ENCODE measurements at places on chromosomes 6 and 20.
A peak's percentile ranks its signal among the peaks of the same experiment; 100 is the strongest.

DNA sequence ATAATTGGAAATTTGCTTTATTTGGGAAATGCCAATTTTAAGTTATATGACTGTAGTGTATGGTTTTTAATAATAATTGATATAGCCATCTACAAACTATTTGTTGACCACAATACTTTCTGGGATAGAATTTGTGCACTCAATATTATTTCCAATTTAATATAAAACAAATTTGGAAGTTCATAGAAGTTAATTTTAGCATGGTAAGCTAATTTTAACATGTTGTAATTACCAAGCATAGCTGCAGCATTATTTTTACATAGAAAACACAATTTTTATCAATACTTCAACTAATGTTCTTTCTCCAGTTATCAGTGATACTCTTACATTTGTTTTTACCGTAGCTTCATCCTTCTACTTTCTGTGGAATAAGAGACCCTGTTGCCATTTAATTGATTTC lies 100.8 kb downstream of the L3MBTL3 start:
- DNase-seq, result no peak

- no peak for DNase-seq
Measured at GRCh38 chr6:16470502-16471221, 232.3 kb downstream of the GMPR start.

DNA sequence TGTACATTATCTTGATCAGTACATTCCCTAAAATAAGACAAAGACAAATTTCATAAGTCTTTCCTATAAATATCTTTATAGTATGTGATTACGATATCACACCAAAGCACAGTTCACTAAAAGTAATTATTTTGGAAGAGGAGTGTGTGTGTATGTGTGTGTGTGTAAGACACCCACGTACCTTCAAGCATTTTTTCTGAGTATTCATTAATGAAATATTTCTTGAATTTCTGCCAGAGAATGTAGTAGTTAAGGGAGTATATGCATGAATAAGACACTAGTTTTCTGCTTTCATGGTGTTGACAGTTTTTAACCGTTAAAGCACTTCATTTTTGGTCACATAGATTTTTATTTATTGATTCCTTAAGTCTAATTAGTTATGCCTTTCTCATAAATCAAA lies 36.8 kb downstream of the MANEA start:
- peak; percentile 36 for DNase-seq

GRCh38 chr6:35297601-35298481 lies at the start of gene DEF6:
Gene DEF6, plus strand, starts transcription at chr6:35297818. Its CDS starts 39 bp downstream, at chr6:35297857.
- peak; percentile 82 for DNase-seq

DNA sequence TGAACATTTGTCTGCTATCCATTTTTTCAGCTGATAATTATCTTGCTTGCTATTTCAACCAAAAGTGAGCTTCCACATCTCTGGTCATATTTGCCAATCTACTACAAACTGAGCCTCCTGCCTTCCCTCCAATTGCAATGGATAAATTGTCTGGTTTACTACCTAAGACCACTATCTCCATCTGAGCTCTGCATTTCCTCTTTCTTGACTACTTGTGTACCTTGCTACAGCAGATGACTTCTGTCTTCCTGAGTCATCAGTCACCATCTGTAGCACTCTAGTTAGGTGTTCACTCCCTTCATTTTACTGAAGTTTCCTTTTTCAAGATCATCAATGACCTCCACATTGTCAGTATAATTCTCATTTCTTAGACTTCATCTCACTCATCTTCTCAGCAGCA lies 33.5 kb upstream of the PHIP start:
- no peak for DNase-seq

GRCh38 chr20:3258429-3258828 lies 19.4 kb upstream of the SLC4A11 start:
- DNase-seq, result no peak

GRCh38 chr6:163954088-163954775 lies 539.7 kb downstream of the QKI start:
- DNase-seq, result no peak

DNA sequence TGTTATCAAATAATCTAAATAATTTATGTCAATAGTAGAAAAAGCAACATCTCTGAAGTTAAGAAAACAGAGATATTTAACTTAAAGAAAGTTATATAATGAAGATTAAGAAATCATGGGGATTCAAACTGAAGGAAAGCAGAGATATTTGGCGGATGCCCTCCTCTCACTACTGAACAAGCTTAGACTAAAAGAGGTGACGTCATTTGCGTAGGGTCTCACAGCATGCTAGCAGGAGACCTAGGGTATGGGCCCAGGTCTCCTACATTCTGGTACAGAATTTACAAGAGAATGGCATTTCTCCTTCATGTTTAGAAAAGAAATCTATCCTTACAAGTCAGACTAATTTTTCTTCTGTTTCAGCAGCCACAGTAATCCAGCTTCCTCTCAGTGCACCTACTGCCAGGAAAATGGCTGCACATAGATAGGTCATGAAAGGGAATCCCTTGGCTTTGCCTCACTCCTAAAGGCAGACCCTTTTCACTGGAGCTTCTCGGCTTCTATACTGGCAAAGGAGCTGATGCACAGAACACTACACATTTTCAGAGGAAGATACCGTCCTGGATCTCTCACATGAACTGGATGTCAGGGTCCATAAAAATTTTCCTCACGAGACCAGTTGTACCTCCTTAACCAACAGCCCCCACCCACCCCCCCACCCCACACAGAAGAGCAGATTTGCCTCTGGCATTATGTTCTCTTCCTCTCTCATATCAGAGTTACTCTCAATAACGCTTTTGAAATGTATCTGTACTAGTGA lies 41.8 kb upstream of the DST start:
- DNase-seq, result no peak

- DNase-seq, result peak; percentile 48
Measured at GRCh38 chr6:134750669-134751068, 199.2 kb downstream of the ALDH8A1 start.

- no peak for DNase-seq
Measured at GRCh38 chr6:122770835-122771601, 8.5 kb upstream of the FABP7 start.

Data from IMR-90 (cell line).